Activated CD4-positive, CD25-positive, alpha-beta regulatory T cell treated with anti-CD3 and anti-CD28 coated beads, Interleukin-2, amount 50 U/mL, for 24 hours (primary cell): ENCODE measurements at places on chromosomes 3 and 15.

- no peak for ATAC-seq
Observed at GRCh38 chr15:29857221-29857789, 35.0 kb upstream of the TJP1 start.

GRCh38 chr15:77048135-77048876 is 22.6 kb downstream of the TSPAN3 start:
- ATAC-seq: no peak

GRCh38 chr3:86948822-86949221 is 42.1 kb downstream of the VGLL3 start:
- ATAC-seq: no peak

- no peak for ATAC-seq
Observed at GRCh38 chr3:126147932-126148683, 32.3 kb downstream of the ALDH1L1 start.

- no peak for ATAC-seq
Observed at GRCh38 chr3:158103887-158104327, 2.3 kb downstream of the SHOX2 start.

GRCh38 chr3:73604451-73604850 is 20.3 kb downstream of the PDZRN3 start:
- ATAC-seq: no peak

- no peak for ATAC-seq
Observed at GRCh38 chr3:148800414-148800813, 27.2 kb upstream of the CPB1 start.

GRCh38 chr3:78972617-78973301 is 795.0 kb downstream of the ROBO1 start:
- ATAC-seq: no peak

DNA sequence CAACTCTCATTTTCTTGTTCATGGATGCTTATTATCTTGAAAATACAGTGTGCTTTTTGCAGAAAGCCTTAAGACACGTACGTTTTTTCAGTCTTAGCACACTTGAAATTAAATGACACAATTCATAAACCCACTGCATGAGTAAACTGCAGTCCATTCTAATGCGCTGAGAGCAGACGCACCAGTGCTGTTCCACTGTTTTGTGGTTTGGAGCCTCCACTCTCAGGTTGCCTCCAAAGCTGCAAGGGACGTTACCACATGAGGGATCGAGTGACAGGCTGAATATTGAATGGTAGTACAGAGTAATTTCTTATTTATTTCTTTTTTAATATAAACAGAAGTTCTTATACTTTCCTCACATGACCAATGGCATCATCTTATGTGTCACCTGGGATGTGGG is 12.3 kb downstream of the IQCH start:
- ATAC-seq: no peak

GRCh38 chr3:188693435-188693834 is 478.3 kb upstream of the TPRG1 start:
- ATAC-seq: no peak

GRCh38 chr3:152120601-152121269 is 148.0 kb upstream of the MBNL1 start:
- ATAC-seq: no peak

DNA sequence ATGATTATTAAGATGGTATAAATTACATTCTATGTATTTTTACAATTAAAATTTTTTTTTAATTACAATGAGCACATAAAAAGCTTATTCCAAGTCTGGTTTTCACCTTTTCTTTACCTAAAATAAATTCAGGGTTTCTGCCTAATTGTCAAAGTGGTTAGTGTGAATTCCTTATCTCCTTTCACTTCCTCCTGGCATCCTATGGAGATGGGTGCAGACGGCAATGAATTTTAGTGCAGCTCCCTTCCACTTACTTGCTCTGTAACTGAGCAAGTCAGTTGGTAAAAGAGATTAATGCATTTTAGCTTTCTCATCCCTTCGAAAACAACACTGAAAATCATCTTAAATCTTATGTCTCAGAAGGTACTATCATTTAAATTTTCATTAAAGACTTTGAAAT is 13.1 kb downstream of the HDGFL3 start:
- ATAC-seq: no peak

DNA sequence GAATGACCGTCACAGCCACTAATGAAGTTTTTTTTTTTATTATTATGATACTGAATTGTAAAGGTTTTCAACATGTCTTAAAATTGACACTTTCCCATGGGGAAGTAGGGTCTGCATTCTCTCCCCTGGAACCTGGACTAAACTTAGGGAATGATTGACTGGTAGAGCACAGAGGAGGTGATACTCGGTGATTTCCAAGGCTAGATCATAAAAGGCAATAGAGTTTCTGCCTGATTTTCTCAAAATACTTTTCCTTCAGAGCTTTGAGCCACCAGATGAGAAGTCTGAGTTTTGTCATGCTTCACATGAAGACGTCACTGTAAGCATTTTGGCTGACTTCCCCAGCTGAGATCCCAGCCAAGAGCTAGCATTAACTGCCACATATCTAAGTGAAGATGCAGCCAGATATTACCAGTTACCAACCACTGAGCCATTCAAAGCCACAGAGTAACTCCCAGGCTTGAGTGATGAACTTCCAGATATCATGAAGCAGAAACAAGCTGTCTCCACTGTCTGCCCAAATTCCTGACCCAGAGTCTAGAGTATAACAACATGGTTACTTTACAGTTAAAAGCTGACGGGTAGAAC is 105.8 kb downstream of the LSAMP start:
- no peak for ATAC-seq

- no peak for ATAC-seq
Observed at GRCh38 chr15:75361989-75362641, 6.3 kb downstream of the MAN2C1 start.

GRCh38 chr15:75156326-75157215 is 45.1 kb upstream of the C15orf39 start:
- no peak for ATAC-seq

DNA sequence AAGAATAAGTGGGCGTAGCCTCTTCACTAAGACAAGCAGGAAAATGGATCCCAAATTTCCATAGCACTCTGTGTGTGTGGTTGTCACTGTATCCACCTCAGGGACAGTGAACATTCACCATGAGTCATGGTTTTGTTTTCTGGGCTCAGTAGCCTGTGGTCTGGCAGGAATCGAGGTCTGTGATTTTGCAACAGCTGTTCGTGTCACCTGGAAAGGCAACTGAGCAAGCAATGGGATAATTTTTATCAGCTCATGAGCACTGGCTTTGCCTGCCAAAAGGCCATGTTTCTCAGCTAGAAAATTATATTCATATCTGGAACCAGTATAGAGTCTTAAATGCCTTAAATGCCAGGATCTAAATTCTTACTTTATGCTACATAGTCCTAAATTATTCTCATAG is 60.9 kb downstream of the STRIT1 start:
- ATAC-seq: no peak

GRCh38 chr15:42199126-42199525 is 9.0 kb downstream of the VPS39 start:
- ATAC-seq: no peak

DNA sequence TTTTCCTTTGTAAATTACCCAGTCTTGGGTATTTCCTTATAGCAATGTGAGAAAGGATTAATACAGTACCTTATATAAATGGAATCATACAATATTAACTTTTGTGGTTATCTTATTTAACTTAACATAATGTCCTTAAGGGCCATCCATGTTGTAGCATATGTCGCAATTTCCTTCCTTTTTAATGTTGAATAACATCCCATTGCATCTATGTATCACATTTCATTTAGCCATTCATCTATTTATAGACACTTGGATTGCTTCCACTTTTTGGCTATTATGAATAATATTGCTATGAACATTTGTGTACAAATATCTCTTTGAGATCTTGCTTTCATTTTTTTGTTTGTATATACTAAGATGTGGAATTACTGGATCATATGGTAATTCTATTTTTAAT is 342.2 kb downstream of the PDCD6IP start:
- ATAC-seq: no peak

DNA sequence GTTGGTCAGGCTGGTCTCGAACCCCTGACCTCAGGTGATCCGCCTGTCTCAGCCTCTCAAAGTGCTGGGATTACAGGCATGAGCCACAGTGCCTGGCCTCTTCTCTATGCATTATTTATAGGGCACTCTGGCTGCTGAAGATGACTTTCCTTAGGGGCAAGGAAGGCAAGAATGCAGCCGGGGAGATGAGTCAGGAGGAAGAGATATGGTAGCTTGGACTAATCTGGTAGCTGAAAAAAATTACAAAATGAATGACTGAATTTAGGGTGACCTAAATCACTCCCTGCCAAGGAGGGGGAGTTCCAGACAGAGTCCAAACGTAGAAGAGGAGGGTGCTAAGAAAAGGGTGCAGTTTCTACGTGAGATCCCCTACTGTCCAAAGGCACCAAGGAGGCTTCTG is 14.2 kb downstream of the RHCG start:
- ATAC-seq: no peak

GRCh38 chr15:66757521-66757920 is 55.5 kb downstream of the SMAD6 start:
- no peak for ATAC-seq

DNA sequence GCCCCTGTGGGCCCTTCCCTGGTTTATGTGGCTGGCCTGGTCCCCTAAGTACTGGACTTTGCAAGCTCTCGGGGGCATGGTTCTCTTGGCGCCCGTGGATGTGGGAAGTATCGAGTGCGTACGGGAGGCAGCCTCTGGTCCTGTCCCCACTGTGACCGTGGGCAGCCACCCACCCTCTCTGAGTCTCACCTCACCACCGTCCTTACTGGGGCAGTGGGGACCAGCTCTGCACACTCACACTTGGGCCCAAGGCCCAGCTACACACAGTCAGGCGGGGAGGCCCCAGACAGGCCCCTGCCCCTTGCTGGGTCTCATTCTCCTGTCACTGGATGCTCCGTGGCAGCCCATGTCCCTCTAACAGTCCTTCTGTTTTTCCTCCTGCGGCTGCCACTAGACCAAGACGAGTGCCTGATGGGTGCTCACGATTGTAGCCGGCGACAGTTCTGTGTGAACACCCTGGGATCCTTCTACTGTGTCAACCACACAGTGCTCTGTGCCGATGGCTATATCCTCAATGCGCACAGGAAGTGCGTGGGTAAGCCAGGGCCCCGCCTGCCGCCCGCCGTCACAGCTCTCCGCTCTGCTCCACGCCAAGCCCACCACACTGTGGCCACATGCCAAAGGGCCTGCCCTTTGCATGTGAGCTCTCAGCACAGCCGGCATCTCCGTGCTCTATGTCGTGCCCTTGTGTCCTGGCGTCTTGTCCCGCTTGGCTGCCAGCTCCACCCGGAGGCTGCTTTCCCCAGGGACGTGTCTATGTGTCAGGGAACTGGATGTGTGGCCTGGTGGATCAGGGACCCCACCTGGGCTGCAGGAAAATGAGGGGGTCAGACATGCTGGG is 72.7 kb downstream of the FBLN2 start:
- ATAC-seq: peak; percentile 41

DNA sequence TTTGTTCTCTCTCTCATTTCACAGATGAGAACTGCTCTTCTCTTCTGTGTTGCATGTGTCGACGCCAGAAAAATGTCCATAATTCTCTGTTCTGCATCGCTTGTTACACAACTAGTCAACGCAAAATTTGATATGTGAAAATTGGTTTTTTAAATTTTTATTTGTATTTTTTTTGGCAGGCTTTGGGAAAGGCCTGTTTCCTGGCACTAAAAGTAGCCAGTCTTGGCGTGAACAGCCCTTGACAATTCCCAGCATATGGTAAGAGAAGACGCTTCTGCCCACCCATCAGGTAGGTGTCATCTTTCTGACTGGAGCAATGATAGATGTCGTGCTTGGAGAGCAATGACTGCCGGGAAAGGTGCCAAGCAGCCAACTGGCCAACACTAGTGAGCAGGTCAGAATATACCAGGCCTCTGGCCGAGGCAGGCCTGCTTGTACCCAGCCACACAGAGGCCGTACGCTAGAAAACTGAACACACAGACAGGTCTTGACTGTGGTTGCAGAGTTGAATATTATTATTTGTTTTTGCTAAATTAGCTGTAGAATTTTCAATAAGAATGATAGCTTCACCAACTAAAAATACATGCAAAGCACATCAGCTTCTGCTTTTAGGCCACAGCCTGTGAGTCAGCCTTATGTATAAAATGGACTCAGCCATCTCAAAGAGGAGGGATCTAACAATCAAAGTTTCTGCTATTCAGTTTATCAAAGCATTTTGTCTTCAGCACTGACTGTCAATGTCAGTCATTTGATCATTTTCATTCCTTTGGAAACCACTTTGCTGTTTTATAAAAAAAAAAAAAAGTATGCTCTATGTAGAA is 837.5 kb downstream of the MCTP2 start:
- no peak for ATAC-seq

- no peak for ATAC-seq
Observed at GRCh38 chr3:72095521-72095920, 310.6 kb upstream of the PROK2 start.
